ENCODE measurements at places on chromosomes 4 and X. TPM values are rescaled to one million over a fixed set of nuclear protein-coding genes. Genes with fewer than 3 reads are reported as not detected.

Gene USP17L25
- not detected for total RNA-seq

Gene ZNF518B
- 15.1 TPM for total RNA-seq

- H3K4me3 ChIP-seq, result no peak overlapping the region
- H3K36me3 ChIP-seq, result no peaks in the 10 kb centered on the region
- H3K4me1 ChIP-seq, result no peaks in the 10 kb centered on the region
- no peak for DNase-seq
- H3K27ac ChIP-seq, result no peak overlapping the region
Observed at GRCh38 chrX:39518476-39519029, 579.2 kb downstream of the BCOR start.

DNA sequence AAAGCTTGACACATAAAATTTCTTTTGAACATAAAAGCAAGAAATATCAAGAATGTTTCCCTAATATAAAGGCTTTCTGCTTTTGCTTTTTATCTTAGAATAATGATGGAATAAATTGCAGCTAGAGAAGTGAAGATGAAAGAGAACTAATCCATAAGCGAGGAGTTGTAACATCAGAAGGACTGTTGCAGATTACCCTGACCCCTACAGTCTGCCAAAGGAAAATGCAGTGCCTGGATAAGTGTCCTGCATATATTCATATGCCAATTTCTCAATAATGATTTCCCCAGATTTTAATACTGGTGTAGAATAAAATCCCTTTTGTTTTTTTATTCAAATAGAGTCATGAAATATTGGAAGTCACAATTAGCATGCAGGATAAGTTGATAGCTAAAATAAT lies 115.9 kb downstream of the MAGEC2 start:
- DNase-seq, result no peak
- no peak overlapping the region for H3K27ac ChIP-seq
- no peak overlapping the region for H3K4me3 ChIP-seq
- H3K4me1 ChIP-seq, result no peaks in the 10 kb centered on the region

DNA sequence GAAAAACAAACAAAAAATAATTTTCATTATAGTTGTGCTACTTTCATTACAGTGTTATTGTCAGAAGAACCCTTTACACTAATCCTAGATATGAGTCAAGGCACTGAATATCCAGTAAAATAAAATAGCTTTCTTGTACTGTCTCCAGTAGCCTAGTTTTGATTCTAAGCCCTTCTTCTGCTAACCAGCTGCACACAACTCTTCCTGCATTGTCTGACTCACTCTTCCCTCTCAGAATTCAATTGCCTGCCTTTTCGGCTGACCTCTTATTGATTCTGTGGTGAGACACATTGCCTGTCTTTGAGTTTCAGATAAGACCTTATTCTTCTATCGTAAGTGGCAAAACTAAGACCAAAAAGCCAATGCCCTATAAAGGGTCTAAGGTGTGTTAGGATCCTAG lies 26.7 kb upstream of the PCDH18 start:
- no peaks in the 10 kb centered on the region for H3K27me3 ChIP-seq
- H3K4me3 ChIP-seq, result no peak overlapping the region
- H3K36me3 ChIP-seq, result no peaks in the 10 kb centered on the region
- H3K27ac ChIP-seq, result no peak overlapping the region
- no peak for DNase-seq

GRCh38 chr4:165518024-165518616 lies 139.3 kb downstream of the CPE start:
- no peaks in the 10 kb centered on the region for H3K27me3 ChIP-seq
- no peaks in the 10 kb centered on the region for H3K36me3 ChIP-seq
- no peak for DNase-seq
- H3K27ac ChIP-seq, result no peak overlapping the region
- H3K4me3 ChIP-seq, result no peak overlapping the region
- H3K4me1 ChIP-seq, result no peaks in the 10 kb centered on the region

DNA sequence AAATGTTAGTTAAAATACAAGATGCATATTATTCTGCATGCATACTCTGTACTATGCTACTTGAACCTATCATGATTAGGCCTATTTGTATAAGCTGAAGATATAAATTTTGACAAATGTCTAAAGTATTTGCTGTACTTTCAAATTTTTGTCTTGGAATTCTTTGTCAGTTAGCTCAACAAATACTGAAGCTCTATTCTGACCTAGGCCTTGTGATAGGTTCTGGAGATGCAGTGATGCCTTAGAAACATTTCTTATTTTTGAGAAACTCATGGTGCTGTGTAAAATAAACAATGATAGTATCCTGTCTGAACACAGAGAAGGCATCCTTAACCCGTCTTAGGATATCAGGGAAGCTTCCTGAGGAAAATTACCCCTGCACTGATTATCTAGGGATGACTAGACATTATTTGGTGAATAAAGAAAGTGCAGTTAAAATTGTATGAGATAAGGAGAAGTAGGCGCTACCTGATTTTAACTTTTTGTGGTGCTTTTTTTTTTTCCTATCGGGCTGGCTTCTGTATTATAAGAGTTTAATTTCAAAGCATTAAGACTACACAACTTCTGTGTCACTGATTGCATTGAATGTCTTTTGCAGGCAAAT lies 43.4 kb downstream of the MOB1B start:
- H3K4me3 ChIP-seq, result no peak overlapping the region
- no peak overlapping the region for H3K27ac ChIP-seq
- DNase-seq, result no peak
- H3K36me3 ChIP-seq, result no peaks in the 10 kb centered on the region

GRCh38 chrX:46727441-46727840 lies 31.5 kb downstream of the SLC9A7 start:
- no peaks in the 10 kb centered on the region for H3K4me1 ChIP-seq
- no peaks in the 10 kb centered on the region for H3K36me3 ChIP-seq
- no peak for DNase-seq
- no peaks in the 10 kb centered on the region for H3K27me3 ChIP-seq
- H3K27ac ChIP-seq, result no peak overlapping the region

- no peaks in the 10 kb centered on the region for H3K27me3 ChIP-seq
- H3K4me3 ChIP-seq, result no peak overlapping the region
- H3K4me1 ChIP-seq, result no peaks in the 10 kb centered on the region
- DNase-seq, result no peak
- H3K27ac ChIP-seq, result no peak overlapping the region
Observed at GRCh38 chrX:73965833-73966232, 338.1 kb upstream of the ZCCHC13 start.

GRCh38 chr4:23166407-23166806 lies 473.7 kb downstream of the GBA3 start:
- no peaks in the 10 kb centered on the region for H3K27me3 ChIP-seq
- H3K27ac ChIP-seq, result no peak overlapping the region
- no peak for DNase-seq
- H3K36me3 ChIP-seq, result no peaks in the 10 kb centered on the region

GRCh38 chrX:118652717-118653116 lies 74.7 kb upstream of the IL13RA1 start:
- peaks cover 34% of the 10 kb centered on the region for H3K36me3 ChIP-seq
- no peaks in the 10 kb centered on the region for H3K4me1 ChIP-seq
- H3K27ac ChIP-seq, result no peak overlapping the region
- no peak overlapping the region for H3K4me3 ChIP-seq

DNA sequence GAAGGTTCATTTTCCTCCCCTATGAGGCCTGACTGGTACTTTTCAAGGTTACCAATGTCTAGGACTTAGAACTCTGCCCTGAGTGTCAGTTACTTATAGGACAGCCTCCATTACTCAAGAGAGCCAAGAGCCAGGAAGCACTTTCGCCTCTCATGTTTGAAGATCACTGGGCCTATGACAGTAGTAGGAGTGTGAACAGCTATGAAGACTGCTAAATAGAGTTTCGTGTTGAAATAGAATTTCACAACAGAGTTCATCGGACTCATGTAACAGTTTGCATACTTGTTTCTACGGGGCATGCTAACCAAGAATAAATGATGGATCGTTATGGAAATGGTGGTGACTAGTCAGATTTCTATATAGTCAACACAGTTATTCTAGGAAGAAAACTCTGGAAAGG lies 97.8 kb upstream of the GPC4 start:
- H3K27me3 ChIP-seq, result no peaks in the 10 kb centered on the region
- H3K36me3 ChIP-seq, result no peaks in the 10 kb centered on the region
- no peak for DNase-seq

Gene CLGN
- total RNA-seq, result not detected

GRCh38 chr4:181991369-181992108 lies 251.7 kb upstream of the TENM3 start:
- H3K27ac ChIP-seq, result no peak overlapping the region
- H3K36me3 ChIP-seq, result no peaks in the 10 kb centered on the region
- no peak for DNase-seq
- no peaks in the 10 kb centered on the region for H3K27me3 ChIP-seq
- H3K4me3 ChIP-seq, result no peak overlapping the region

- no peak for DNase-seq
- H3K36me3 ChIP-seq, result no peaks in the 10 kb centered on the region
- H3K4me3 ChIP-seq, result no peak overlapping the region
- no peaks in the 10 kb centered on the region for H3K27me3 ChIP-seq
- no peak overlapping the region for H3K27ac ChIP-seq
Observed at GRCh38 chrX:142295190-142295589, 90.1 kb upstream of the MAGEC2 start.
